ENCODE measurements at places on chromosomes 16 and 17.

DNA sequence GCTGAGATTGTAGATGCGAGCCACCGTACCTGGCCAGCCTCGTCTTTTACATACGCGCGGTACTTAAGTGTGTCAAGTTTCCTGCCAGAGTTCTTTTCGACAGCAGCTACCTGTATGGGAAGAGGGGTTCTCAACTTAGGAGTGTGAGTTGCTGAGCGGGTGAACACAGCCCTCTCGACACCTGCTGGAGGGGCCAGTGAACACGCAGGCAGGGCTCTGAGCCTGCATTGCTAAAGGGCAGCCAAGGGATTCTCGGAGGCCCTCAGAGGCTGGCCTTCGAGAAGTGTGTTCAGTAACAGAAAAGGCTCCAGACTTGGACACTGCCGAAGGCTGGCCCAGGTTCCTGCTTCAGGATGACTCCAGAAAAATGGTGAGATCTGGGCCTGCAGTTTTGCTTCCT is 6.1 kb downstream of the ZC3H18 start:
- H3K36me3 ChIP-seq: no peaks in the 10 kb centered on the region
- H3K27ac ChIP-seq: no peak overlapping the region
- H3K27me3 ChIP-seq: no peaks in the 10 kb centered on the region

- H3K27me3 ChIP-seq: no peaks in the 10 kb centered on the region
- no peak overlapping the region for H3K27ac ChIP-seq
- no peak for DNase-seq
- no peaks in the 10 kb centered on the region for H3K4me1 ChIP-seq
- no peak overlapping the region for H3K4me3 ChIP-seq
Observed at GRCh38 chr17:78613416-78613815, 36.2 kb upstream of the DNAH17 start.

- no peaks in the 10 kb centered on the region for H3K36me3 ChIP-seq
- H3K27me3 ChIP-seq: no peaks in the 10 kb centered on the region
- DNase-seq: no peak
- no peak overlapping the region for H3K4me3 ChIP-seq
- H3K4me1 ChIP-seq: no peaks in the 10 kb centered on the region
Observed at GRCh38 chr16:4002121-4002520, 114.1 kb downstream of the ADCY9 start.

- no peak for DNase-seq
- H3K4me3 ChIP-seq: peak overlapping the region; percentile 82
- no peaks in the 10 kb centered on the region for H3K36me3 ChIP-seq
- H3K4me1 ChIP-seq: no peaks in the 10 kb centered on the region
Observed at GRCh38 chr17:68102318-68102758, 66.8 kb downstream of the KPNA2 start.

GRCh38 chr17:78783711-78784324 is 1.7 kb upstream of the CYTH1 start:
- peak; percentile 24 for DNase-seq
- no peak overlapping the region for H3K27ac ChIP-seq
- no peaks in the 10 kb centered on the region for H3K27me3 ChIP-seq
- H3K4me1 ChIP-seq: no peaks in the 10 kb centered on the region
- H3K36me3 ChIP-seq: no peaks in the 10 kb centered on the region
- H3K4me3 ChIP-seq: no peak overlapping the region

DNA sequence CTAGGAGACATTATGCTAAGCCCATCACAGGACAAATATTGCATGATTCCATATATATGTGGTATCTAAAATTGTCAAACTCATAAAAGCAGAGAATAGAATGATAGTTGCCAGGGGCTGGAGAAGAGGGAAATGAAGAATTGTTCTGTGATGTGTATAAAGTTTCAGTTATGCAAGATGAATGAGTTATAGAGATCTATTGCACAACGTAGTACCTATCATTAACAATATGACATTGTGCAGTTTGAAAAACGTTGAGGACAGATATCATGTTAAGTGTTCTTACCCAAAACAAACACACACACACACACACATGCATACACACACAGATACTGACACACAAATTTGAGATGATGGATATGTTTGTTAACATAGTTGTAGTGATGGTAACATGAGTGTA is 871.6 kb upstream of the GOT2 start:
- H3K27me3 ChIP-seq: no peaks in the 10 kb centered on the region
- no peak overlapping the region for H3K27ac ChIP-seq
- no peaks in the 10 kb centered on the region for H3K4me1 ChIP-seq
- H3K4me3 ChIP-seq: no peak overlapping the region

- no peak overlapping the region for H3K27ac ChIP-seq
- DNase-seq: no peak
- no peaks in the 10 kb centered on the region for H3K27me3 ChIP-seq
- no peak overlapping the region for H3K4me3 ChIP-seq
- no peaks in the 10 kb centered on the region for H3K4me1 ChIP-seq
- no peaks in the 10 kb centered on the region for H3K36me3 ChIP-seq
Observed at GRCh38 chr17:31834448-31834847, 24.6 kb downstream of the COPRS start.

DNA sequence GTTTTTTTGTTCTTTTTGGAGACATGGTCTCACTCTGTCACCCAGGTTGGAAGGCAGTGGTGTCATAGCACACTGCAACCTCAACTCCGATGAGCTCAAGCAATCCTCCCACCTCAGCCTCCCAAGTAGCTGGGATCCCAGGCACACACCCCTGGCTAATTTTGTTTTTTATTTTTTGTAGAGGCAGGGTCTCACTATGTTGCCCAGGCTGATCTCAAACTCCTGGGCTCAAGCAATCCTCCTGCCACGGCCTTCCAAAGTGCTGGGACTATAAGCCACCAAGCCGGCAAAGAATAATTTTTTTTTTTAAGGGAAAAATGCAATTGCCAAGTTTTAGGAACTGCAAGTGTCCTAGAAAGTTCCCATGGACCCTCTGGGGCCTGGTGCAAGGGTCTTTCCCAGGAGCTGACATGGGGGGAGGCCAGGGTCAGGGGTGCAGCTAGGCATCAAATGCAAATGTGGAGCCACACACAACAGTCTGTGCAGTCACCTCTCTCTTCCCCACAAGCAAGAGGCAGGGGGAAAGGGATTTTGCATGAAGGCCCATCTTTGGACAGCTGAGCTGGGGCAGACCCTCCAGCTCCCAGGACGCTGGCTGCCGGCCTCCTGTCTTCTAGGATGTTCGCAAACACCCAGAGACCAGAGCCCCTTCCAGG is 20.1 kb upstream of the BCAR1 start:
- no peak for DNase-seq
- H3K4me3 ChIP-seq: no peak overlapping the region
- no peaks in the 10 kb centered on the region for H3K27me3 ChIP-seq
- no peak overlapping the region for H3K27ac ChIP-seq

- H3K27ac ChIP-seq: no peak overlapping the region
- no peak for DNase-seq
- no peaks in the 10 kb centered on the region for H3K27me3 ChIP-seq
- no peaks in the 10 kb centered on the region for H3K4me1 ChIP-seq
Observed at GRCh38 chr16:46801428-46802049, 29.4 kb downstream of the C16orf87 start.

GRCh38 chr17:46958041-46958591 is 20.9 kb downstream of the RPRML start:
- H3K4me3 ChIP-seq: no peak overlapping the region
- no peak for DNase-seq
- H3K36me3 ChIP-seq: no peaks in the 10 kb centered on the region
- no peaks in the 10 kb centered on the region for H3K4me1 ChIP-seq
- H3K27ac ChIP-seq: no peak overlapping the region

DNA sequence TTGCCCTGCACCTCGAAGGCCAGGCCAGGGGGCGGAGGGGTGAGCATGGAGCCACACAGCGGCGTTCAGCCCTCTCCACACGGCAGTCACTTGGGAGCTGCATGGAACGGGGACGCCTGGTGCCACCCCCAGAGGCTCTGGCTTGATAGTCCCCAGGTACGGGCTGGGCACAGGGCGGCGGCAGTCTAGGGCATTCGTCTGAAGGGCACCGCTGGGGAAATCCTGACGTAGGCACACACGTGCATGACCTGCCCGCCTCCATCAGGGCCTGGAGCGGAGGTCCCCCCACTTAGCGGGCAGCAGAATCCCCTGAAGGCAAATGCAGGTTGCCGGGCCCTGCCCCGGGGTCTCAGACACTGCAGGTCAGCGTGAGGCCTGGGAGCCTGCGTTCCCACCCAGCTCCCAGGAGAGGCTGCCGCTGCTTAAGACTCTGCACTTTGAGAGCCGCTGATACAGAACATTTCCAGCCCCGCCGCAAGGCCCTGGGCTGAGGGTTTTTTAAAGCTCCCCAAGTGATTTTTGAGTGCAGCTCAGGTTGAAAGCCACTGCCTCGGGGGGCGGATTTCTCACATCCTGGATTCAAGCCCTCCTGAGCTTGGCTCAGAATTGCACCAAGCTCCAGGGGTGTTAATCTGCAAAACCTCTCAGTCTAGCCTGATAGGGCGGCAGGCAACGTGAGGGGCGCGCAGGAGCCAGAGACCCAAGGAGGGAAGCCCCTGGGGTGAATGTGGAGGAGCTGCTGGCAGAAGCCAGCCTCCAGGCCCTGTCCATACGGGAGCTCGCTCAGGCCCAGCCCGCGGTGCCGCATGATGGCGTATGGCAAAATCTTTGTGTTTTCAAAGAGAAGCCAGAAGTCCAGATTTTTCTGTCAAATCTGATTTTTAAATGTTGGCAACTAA is 182.3 kb upstream of the GSE1 start:
- H3K27ac ChIP-seq: no peak overlapping the region
- H3K27me3 ChIP-seq: no peaks in the 10 kb centered on the region
- no peak overlapping the region for H3K4me3 ChIP-seq

DNA sequence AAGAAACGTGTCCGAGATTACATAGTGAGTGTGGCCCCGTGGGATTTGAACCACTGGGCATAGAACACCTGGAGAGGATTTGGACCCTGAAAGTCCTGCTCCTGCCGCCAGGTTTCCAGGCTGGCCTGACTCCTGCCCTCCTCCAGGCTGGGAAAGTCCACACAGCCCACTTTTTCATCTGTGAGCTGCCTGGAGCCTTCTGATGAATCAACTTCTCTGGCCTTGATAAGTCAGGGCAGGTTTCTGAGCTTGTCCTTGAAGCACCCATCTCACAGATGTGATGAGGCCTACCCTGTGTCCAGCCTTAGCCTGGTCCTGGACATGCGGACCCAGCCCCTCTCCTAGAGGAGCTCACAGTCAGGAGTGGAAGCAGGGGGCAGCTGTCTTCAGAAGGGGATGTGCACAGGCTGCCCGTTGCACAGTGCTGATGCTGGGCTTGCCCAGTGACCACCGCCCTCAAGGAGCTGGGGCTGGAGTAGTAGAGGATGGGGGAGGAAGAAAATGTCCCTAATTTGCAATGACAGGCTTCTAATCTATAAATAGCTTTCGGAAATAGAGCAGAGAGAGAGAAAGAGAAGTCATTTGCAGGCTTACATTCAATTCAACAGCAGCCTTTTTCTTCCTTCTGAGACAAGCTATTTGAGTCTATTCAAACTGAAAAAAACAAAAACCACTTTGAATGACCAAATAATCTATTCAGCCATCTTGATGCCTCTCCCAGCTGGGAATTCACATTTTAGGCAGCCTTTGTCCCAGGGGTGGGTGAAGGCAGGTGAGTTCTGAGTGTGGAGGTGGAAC is 73.5 kb upstream of the DNAJA2 start:
- H3K4me3 ChIP-seq: no peak overlapping the region
- no peaks in the 10 kb centered on the region for H3K27me3 ChIP-seq
- H3K36me3 ChIP-seq: no peaks in the 10 kb centered on the region
- DNase-seq: no peak

DNA sequence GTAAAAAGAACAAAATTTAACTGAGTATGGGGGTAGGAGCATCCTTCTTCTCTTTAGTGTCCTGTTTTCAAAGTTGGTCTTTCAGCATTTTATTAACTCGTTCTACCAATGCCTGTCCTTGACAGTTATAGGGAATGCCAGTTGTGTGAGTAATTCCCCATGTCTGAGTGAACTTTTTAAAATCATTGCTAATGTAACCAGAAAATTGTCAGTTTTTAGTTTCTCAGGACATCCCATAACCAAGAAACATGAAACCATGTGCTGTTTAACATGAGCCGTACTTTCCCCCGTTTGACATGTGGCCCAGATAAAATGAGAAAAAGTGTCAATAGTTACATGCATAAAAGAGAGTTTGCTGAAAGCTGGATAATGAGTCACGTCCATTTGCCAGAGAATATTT is 71.4 kb upstream of the ARL4D start:
- no peaks in the 10 kb centered on the region for H3K36me3 ChIP-seq
- H3K27me3 ChIP-seq: no peaks in the 10 kb centered on the region
- no peak overlapping the region for H3K27ac ChIP-seq

- H3K27me3 ChIP-seq: no peaks in the 10 kb centered on the region
- peak; percentile 71 for DNase-seq
- no peaks in the 10 kb centered on the region for H3K36me3 ChIP-seq
Observed at GRCh38 chr17:78387977-78388941, 9.8 kb downstream of the PGS1 start.

DNA sequence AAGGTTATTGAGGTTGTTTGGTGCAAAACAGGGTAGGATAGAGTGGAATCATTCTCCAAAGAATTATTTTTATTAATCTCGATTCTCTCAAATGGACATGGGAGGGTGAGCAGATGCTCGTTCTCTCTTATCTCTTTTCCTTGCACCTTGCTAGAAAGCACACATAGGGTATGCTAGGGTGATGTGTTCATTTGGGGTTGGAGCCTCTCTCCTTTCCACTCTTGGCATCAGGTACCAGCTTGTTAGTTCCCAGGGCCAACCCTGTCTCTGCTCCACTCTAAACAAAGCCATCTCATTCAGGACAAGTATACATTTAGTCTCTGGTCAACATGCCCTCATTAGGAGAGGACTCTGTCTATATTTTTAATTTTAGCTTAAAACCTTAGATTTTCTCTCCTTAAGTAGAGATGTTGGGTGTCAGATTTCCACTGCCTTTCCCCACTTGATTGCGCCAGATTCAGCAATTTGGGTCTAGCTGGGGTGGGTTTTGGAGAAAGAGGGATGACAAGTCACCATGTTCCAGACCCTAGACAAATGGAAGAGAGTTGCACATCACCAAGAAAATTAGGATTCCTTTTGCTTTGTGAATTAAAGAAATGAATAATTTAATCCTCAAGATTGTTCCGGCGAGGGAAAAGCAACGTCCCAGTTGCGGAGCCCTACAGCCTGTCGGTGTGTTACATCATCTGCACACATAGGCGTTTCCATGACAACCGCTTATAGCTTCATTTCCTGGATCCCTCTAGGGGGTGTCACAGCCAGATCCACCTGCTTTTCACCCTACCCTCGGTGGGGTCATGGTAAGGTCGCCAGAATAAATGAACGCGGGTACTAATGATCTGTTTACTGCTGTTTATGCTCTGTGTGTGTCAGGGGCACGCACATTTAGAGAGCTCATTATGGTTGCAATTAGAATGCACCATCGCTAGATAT is 41.6 kb downstream of the SNX11 start:
- peaks cover 3% of the 10 kb centered on the region for H3K27me3 ChIP-seq
- no peak for DNase-seq
- H3K36me3 ChIP-seq: no peaks in the 10 kb centered on the region
- no peak overlapping the region for H3K4me3 ChIP-seq

- no peaks in the 10 kb centered on the region for H3K36me3 ChIP-seq
- no peaks in the 10 kb centered on the region for H3K27me3 ChIP-seq
Observed at GRCh38 chr17:67518876-67519275, 141.8 kb downstream of the PITPNC1 start.
